Activated T-helper 1 cell treated with anti-CD3 and anti-CD28 coated beads, Interleukin-2, amount 50 U/mL, for 16 hours (primary cell): ENCODE measurements at places on chromosomes 1 and 21.

DNA sequence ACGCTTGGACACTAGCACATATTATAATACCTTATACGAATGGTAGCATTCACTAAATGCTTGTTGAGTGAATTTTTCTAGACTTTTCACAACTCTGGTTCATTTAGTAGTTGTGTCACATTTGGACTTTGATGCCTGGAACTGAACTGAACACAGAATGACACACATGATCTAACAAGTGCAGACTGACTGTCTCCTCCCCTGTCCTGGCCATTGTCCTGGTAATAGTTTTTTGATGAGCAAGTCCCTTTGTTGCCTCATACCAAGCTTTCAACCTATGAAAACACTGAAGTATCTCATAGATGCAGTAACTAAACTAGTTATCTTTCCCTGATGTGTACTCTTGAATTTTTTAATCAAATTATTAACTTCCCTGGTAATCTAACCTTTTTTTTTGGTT lies 66.4 kb downstream of the LRRC8D start:
- no peak for DNase-seq

- DNase-seq, result no peak
Measured at GRCh38 chr1:15678578-15678977, 5.5 kb upstream of the PLEKHM2 start.

GRCh38 chr1:169497317-169497716 lies 11.6 kb upstream of the SLC19A2 start:
- DNase-seq, result no peak

DNA sequence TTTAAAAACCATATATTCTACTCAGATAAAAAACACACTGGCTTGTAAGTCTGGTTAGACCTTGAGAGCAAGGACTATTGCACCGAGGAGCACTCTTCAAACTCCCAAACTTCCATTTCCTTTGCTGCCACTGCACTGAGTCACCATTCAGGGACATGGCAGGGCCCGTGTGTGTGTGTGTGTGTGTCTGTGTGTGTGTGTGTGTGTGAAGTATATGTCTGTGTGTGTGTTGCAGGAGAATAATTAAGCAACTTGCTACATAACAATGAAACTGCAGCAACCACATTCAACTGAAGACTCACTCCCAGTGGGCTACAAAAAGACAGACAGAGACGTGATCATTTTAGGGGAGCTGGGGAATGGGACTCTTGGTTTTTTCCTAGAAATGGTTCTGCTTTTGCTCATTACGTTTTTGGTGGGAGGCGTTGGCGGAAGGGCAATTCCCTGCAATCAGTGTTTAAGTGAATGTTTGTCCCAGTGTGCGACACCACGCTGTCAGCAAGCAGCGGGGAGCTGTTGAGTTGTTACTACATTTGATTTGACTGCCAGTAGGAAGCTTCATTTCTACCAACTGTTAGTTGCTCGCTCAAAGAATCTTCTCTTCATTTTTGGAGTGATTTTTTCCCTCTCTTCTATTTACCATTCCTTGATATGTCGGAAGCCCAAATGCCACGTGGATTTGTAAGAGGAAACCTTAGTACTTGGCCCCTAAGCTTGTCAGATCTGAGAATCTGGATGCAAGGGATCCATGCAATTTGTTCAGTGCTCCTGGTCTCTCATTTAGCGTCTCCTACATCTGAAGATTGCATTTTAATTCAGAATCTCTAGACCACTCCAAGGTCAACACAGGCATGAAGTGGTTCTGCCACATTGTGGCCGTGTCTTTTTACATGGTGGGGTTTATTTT lies 36.1 kb downstream of the ESRRG start:
- DNase-seq, result no peak

- no peak for DNase-seq
Measured at GRCh38 chr1:74712881-74713280, 20.0 kb downstream of the CRYZ start.

DNA sequence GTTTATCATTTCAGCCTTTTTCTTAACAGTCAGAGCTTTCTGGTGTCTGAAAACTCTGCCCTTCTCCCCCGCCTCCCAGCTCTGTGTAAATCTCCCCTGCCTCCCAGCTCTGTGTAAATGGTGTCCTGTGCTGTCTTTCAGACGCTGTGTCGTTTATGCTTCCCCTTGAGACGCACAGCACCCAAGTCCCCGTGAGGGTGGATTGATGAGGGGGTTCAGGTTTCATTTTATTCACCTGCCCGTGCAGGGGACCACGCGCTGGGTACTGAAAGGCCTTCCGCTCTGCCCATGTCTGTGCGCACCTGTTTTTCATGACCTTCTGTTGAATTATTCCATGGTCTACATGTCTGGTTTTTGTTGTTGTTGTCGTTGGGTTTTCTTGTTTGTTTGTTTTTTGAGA lies 108.2 kb upstream of the COL6A1 start:
- no peak for DNase-seq

DNA sequence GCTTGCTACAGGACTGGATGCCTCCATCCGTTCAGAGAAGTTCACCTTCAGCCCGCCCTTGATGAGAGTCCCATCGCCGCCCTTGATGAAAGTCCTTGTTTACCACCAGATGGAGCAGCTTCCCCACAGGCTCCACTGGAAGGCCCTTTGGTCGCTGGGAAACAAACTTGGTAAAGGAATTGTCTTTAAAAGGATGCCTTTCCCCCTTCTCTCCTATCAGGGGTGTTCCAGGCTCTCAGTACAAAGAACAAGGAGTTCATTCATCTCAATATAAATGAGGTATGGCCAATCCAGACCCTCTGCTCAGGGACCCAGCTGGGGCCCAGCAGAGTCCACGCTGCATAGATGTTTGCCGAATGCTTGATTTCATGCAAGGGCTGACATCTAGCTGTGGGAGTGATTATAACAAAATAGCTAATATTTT lies 50.8 kb downstream of the CAPN9 start:
- no peak for DNase-seq

DNA sequence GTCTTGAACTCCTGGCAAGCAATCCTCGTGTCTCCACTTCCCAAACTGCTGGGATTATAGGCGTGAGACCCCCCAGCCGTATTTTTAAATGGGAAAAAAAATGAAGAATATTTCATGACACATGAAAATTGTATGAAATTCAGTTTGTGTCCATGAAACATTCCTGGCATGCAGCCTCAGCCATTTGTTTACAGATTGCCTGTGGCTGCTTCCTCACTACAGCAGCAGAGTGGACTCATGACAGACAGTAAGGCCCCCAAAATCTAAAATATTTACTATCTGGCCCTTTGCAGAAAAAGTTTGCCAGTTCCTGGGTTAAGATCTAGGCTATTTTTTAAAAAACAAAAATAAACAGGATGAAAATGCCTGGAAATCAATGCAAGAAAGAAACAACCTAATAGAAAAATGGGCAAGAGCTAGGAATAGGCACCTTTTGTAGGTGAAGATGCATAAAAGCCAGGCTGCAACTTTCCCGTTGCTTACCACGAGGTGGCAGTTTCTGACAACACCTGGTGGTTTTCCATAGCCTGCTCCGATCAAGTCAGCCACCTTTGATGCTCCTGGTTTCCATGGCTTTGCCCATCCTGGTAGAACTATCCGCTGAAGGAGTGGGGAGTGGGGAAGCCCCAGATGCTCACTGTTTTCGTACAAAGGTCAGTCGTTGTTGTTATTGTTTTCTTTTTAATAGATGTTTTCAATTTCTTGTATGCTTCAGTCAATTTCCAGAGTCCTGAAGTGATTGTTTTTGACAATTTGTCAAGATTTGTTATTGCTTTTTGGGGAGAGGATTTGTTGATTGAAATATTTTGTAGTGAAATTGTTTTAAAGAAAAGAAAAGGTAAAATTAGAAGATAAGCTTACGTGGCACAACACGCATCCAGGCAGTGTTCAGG lies 24.3 kb downstream of the UBE2Q1 start:
- no peak for DNase-seq

- no peak for DNase-seq
Measured at GRCh38 chr1:29638281-29638680, 402.0 kb downstream of the PTPRU start.

- no peak for DNase-seq
Measured at GRCh38 chr1:157073944-157074685, 25.5 kb downstream of the ETV3L start.

DNA sequence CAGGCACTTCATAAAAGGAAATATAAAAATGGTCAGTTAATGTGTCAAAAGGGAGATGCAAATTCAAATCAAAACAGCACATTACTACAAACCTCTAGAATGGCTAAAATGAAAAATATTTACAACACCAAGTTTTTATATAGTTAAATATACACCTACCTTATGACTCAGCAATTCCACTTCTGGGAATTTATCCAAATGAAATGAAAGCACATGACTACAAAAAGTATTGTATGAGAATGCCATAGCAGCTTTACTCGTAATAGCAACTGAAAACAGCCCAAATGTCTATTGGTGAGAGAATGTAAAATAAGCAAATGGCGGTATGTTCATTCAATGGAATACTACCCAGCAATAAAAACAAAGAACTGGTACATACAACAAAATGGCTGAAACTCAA lies 175.8 kb upstream of the SPAG17 start:
- DNase-seq, result no peak

GRCh38 chr1:113194846-113195830 lies 122.1 kb downstream of the LRIG2 start:
- no peak for DNase-seq

DNA sequence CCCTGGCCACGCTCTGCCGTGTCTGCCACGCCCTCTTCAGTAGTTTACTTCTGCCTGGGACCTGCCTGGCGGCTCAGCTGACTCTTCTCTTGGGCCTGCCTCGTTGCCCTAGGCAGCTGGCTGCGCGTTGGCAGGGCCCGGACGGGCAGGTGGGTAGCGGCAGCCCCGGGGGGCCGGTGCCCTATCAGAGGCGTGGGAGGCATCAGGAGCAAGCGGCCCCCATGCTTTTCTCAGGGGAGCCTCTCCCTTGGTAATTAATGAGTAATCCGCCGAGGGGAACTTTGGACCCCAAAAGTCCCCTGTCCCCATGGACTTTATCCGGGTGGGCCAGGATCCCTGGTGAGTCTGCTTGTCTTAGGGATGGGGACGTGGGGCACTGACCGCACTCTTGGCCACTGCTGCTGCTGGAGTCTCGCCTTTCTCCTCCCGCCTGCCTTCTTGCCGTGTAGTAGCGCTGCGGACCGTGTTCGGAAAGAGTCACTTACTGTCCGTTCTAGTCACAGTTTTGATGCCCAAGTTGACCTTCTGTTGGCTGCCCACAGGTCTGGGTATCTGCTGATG lies 22.7 kb downstream of the SKI start:
- DNase-seq, result no peak

GRCh38 chr1:170360601-170361000 lies 171.4 kb upstream of the GORAB start:
- no peak for DNase-seq

GRCh38 chr1:244118109-244118761 lies 67.2 kb downstream of the ZBTB18 start:
- DNase-seq, result no peak

GRCh38 chr1:50110656-50111055 lies 1.9 kb downstream of the ELAVL4 start:
- DNase-seq, result no peak

- no peak for DNase-seq
Measured at GRCh38 chr1:54882519-54882918, 4.5 kb downstream of the DHCR24 start.

DNA sequence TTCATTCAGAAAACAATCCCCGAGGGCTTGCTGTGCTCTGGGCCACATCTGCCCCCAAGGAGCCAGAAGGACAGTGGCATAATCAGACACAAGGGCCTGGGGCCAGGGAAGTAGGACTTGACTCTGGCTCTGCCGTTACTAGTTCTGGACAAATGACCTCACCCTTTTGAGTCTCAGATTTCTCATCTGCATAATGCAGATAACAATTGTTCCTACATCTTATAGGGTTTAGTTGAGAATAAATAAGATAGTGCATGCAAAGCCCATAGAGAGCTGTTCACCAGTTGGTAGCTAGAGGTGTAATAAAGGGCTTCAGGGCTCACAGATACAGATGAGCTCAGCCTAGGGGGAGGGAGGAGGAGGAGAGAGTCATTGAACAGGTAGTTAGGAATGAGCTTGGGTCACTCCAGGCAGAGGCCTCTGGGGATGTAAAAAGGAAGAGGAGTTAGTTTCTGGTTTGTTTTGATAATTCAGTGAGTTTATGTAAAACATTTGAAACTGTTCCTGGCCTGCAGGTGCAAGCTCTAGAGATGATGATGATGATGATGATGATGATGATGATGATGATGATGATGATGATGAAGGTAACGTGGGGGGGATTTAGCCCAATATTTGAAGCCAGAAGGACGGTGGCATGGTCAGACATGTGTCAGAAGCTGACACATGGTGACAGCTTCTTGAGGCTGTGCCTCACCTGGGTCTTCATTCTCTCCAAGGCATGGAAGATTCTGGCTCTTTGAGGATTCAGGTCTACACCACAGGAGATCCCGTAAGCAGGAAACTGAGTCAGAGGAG lies 858 bp downstream of the LACTBL1 start:
- no peak for DNase-seq

- no peak for DNase-seq
Measured at GRCh38 chr1:183675381-183675780, 22.3 kb upstream of the APOBEC4 start.

GRCh38 chr1:25091658-25092057 lies 140.6 kb downstream of the SYF2 start:
- DNase-seq, result no peak

GRCh38 chr1:184825571-184825970 lies 70.9 kb upstream of the EDEM3 start:
- DNase-seq, result no peak

DNA sequence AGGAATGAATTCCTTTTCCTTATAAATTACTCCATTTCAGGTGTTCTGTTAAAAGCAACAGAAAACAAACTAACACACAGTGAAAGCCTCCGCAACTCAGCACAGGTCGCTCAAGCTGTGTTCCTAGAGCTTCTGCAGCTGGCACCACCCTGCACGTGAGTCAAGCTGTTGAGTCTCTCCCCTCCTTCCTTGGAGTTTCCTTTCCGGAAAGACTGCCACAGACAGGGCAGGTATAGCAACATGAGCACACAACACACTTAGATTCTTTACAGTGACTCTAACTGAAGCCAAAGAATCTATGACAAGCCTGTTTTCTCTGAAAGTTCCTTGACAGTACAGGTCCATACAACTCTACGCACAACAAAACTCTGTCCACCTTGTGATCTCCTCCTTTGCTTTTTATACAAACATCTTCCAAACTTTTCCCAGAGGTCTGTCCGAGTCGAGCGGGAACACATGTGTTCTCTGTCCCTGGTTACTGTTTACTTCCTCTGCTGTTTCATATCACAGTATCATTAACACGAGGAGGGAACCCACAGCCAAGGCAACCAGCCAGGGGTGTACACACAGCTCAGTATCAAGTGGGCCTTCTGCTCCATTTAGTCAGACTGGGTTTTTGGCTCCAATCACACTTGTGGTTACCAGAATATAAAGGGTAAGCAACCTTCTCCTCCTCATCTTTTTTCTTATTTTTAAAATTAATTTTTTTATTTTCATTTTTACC lies 38.7 kb upstream of the DESI2 start:
- no peak for DNase-seq

GRCh38 chr1:157390651-157391050 lies 161.7 kb downstream of the FCRL5 start:
- no peak for DNase-seq
